ENCODE measurements at places on chromosomes 12 and 14.

GRCh38 chr14:49971156-49972130 is 78.6 kb downstream of the ARF6 start:
- peak; percentile 68 for DNase-seq

DNA sequence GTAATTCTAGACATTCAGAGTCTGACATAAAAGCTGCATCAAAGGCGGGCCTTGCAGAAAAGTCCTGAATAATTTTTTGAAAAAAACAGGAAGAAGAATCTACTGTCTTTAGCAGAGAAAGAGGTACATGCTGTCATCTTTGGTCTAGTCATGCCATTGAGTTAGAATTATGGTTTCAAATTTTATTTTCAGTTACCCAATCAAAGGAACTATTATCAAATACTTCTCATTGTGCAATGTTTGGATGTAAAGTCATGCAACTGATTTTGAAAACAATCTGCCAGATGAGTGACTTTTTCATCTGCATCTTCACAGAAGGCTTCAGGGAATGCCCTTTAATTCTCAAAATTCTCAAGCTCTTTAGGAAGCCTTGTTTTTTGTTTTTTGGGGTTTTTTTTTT is 803.5 kb downstream of the FLRT2 start:
- peak; percentile 3 for DNase-seq

GRCh38 chr12:122195405-122195804 is 8.1 kb upstream of the B3GNT4 start:
- no peak for DNase-seq

- peak; percentile 53 for DNase-seq
These were observed 840 bp downstream of the PNP start for GRCh38 chr14:20469890-20470602.
